ENCODE measurements at places on chromosomes 3 and 15. TPM values are rescaled to one million over a fixed set of nuclear protein-coding genes. Genes with fewer than 3 reads are reported as not detected.

P2RY14 gene
- not detected for total RNA-seq

- DNase-seq = no peak
Observed at GRCh38 chr3:22244761-22245521, 493.9 kb upstream of the ZNF385D start.

DNA sequence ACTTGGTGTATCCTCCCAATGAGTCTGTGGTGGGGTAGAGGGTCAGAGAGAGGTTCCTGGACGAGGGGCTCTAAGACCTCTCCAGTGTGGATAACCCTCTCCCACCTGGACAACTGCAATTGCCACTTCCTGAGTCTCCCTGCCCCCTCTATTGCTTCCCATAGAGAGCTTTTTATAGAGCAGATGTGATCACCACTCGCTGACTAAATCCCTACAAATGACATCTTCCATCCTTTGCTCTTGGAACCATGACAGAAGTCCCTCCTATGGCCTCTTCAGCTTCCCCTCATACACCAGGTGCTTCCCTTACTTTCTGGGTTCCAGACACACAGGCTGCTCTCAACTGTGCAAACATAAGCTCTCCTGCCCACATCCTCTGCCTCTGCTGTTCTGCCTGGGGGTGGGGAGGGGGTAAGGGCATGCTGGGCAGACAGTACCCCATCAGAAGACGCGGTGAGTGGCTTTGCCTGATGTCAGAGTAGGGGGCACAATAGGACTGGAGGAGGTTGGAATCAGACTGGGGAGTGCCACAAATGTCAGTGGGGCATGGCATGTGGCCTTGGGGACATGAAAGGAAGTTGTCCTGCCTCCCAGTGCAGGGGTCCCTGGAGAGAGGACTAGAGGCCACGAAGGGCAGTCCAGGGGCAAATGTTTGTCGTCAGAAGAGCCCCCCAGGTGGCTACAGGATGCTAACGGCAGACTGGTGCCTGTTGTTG is 15.2 kb downstream of the ITIH3 start:
- DNase-seq = no peak

EFCC1 gene
- total RNA-seq = 0.81 TPM

DNA sequence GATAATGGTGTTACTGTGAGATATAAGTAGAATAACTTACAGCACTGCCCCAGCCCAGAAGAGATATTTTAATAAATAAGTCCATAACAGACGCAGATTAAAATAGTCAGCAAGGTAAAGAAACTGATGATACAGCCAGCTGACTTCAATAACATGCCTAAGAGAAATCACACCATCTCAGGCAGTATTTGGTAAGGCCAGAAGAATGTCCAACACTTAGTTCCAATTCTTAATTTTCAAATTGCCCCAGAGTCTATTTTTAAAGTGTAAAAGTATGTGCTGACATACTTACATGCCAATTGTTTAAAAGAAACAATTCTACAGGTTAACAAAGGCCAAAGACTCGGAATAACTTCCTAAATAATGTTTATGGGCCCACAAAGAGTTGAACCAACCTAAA is 1.6 kb downstream of the GNB4 start:
- no peak for DNase-seq

GRCh38 chr3:172357850-172358754 is 90.2 kb downstream of the GHSR start:
- no peak for DNase-seq

DNA sequence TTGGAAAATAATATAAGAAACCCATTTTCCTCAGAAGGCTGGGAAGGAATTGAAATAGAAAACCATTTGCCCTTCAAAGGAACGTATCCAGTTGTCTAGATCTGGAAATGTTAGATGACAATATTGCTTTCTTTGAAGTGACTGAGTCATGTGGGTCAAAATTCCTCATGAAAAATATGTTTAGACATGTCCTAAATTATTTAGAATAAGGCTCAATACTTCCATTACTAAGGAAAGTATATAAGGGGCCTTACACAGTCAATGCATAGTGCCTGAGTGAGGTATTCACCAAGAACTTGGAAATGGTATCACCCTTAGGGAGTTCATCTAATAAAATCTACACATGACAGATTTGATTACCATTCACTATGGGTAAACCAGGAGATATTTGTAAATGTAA is 619.8 kb upstream of the KCNMB2 start:
- no peak for DNase-seq

CD96 gene
- not detected for total RNA-seq

GRCh38 chr3:62936626-62937254 is 61.5 kb upstream of the CADPS start:
- no peak for DNase-seq

Measured in H7 (cell line).